Kidney glomerular epithelial cell (primary cell): ENCODE measurements at places on chromosomes 1 and 21.

DNA sequence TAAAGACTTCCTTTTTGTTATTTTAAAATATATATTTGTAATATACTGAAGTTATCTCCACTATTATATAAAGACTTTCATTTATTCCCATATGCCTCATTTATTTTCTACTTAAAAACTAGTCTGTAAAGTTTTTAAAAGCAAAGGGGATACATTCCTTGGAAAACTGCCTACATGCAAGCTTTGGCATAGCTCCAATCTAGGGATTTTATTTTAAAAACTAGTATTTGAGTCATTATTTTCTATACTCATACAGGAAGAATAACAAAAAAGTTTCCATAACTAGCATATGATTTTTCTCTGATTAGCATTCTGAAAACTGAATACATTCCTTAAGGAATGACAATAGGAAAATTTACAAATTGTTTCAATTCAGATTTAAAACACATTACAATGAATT, 88.9 kb downstream of the COL24A1 start:
- no peak for DNase-seq

DNA sequence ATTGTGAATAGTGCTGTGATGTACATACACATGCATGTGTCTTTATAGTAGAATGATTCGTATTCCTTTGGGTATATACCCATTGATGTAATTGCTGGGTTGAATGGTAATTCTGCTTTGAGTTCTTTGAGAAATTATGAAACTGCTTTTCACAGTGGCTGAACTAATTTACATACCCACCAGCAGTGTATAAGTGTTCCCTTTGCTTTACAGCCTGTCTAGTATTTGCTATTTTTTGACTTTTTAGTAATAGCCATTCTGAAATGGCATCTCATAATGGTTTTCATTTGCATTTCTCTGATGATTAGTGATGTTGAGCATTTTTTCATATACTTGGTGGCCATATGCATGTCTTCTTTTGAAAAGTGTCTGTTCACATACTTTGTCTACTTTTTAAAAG, 54.5 kb upstream of the FAM78B start:
- no peak for DNase-seq

- no peak for DNase-seq
Measured at GRCh38 chr1:162688521-162688920, 56.3 kb downstream of the DDR2 start.

GRCh38 chr21:28663111-28663693, 329.5 kb downstream of the LTN1 start:
- DNase-seq: no peak
